Tracheal epithelial cell (primary cell): ENCODE measurements at places on chromosomes 4 and X. TPM values are rescaled to one million over a fixed set of nuclear protein-coding genes. Genes with fewer than 3 reads are reported as not detected.

The FAM47E gene
- total RNA-seq = 1.3 TPM in 1 of 2 replicates, not detected in the other

The JAKMIP1 gene
- not detected in 2 replicates for total RNA-seq

The MTNR1A gene
- not detected in 2 replicates for total RNA-seq

The F8A3 gene
- total RNA-seq = 5.3 TPM in 1 of 2 replicates, not detected in the other

The F9 gene
- total RNA-seq = not detected in 2 replicates

The SMARCA1 gene
- total RNA-seq = 13.0 and 34.7 TPM in 2 replicates

The TENM3 gene
- total RNA-seq = 1.5 and 1.7 TPM in 2 replicates
